ENCODE measurements at places on chromosomes 13 and 19. TPM values are rescaled to one million over a fixed set of nuclear protein-coding genes. Genes with fewer than 3 reads are reported as not detected.

- no peak for DNase-seq
These were observed 1261.0 kb upstream of the SLC10A2 start for GRCh38 chr13:104327211-104327610.

DNA sequence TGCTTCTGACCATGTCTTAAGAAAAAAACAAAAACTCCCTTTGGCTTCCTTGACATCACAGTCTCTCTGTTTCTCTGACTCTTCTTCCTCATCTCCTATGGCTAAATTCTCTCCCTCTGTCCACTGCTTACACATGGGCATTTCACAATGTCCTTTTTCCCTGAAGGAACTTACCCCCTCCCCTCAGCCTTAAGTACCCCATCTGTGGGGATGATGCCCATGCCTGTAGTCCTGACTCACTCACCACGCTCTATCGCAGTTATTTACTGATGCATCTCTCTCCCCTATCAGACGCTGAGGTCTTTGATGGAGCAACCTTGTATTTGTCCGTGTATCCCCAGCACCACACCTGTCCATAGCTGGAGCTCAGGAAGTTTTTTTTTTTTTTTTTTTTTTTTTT is 32.4 kb downstream of the ACTN4 start:
- no peak for DNase-seq

DNA sequence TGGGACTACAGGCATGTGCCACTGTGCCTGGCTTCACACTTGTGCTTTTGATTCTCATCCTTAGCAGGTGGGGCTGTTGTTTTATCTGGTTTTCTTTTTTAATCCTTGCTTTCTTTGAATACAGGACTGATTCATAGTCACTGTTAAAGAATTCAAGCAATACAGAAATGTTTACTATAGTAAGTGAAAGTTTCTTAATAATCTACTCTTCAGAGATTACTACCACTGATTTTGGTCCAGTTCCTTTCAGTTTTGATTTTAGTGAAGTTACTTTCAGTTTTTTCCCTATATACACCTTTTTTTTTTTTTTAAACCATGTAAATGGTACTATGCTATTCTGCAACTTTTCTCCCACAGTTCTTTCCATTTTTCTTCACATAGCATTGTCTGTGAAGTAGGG is 53.6 kb downstream of the GATAD2A start:
- DNase-seq, result no peak

- no peak for DNase-seq
These were observed at the start of gene ZNF723 for GRCh38 chr19:22832031-22832762. Gene ZNF723, plus strand, starts transcription at chr19:22832291. Its CDS starts 89 bp downstream, at chr19:22832380.

RASAL3 gene
- polyA plus RNA-seq, result 29.0 TPM

DNA sequence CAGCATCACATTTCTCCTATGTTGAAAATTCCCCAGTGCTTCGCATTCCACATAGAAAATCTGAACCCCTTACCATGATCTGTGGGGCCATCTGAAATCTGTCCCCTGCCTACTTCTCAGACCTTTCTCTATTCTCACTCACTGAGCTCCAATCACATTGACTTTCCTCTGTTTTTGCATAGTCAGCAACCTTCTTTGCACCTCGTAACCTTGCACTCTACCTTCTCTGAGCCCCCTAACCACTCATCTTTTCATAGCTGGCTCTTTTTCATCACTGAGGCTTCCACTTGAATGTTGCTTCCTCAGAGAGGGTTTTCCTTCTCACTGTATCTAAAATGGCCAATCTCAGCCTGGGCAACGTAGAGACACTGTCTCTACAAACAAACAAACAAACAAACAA is 286.3 kb downstream of the GPC5 start:
- no peak for DNase-seq

GRCh38 chr19:12825254-12826131 is 8.9 kb downstream of the RTBDN start:
- no peak for DNase-seq

DNA sequence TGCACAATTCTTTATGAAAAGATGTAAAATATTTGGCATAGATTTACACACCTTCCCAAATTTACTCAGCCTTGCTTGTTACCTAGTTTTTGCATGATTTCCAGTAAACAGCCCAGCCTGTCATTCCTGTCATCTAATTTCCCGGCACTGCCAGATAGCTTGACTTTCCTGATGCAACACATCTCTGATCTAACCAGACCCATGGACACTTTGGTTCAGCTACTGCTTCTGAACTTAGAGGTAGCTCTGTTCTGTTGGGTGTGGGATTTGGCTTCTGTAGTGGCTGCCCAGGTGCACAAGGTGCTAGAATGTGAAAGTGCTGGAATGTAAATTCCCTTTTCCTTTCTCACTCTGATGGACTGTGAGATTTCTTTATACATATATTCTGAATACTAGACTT is 1033.5 kb downstream of the SLITRK1 start:
- DNase-seq, result no peak

DNA sequence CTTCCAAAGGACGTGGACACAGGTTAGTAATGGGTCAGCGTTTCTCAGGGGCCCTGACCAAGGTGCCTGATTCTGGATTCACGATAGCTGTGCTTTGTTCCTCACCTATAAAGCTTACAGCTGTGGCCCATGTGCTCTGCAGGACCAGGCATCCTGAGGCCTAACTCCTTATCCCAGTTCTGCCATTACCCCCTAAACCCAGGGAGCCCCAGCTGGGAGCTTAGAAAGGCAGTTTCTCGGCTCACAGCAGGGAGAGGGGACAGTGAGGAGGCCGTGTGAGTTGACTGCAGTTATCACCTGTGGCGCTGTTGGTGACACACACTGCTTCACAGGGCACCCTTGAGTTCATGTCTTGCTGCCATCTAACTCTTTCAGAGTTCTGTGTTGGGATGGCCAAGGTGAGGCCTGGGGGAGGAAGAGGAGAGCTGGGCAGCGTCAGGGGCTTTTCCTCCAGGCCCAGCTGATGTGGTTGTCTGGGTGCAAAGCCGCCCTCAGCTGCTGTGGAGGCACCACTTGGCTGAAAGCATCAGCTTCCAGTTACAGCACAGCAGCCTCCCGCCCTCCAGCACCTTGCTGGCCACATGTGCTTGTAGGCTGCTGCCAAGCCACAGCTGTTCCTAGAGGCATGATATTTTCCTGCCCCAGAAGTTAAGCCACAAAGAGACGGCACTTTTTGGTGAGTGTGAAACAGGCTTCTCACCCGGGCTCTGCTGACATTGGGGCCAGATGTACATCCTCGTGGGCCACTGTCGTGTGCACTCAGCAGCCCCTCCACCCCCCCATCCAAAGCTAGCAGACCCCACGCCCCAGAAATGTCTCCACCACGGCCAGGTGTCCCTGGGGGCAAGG is 99.6 kb upstream of the MCF2L start:
- DNase-seq, result no peak

DNA sequence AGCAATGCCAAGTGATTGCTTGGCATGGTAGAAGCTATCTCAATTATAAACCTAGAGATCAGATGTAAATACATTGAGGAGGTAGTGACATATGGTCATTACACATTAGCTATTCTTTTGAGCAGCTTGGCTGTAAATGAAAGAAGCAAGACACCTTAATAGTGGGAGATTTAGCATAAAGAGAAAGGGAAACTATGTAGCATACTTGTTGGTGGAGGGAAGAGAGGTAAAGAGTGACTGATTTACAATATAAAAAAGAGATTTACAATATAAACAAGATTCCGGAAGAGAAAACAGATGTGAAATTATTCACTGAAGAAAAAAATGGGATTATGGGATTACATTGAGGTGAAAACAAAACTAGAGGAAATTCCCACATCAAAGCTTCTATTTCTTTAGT is 2009.6 kb downstream of the OLFM4 start:
- DNase-seq, result no peak

DNA sequence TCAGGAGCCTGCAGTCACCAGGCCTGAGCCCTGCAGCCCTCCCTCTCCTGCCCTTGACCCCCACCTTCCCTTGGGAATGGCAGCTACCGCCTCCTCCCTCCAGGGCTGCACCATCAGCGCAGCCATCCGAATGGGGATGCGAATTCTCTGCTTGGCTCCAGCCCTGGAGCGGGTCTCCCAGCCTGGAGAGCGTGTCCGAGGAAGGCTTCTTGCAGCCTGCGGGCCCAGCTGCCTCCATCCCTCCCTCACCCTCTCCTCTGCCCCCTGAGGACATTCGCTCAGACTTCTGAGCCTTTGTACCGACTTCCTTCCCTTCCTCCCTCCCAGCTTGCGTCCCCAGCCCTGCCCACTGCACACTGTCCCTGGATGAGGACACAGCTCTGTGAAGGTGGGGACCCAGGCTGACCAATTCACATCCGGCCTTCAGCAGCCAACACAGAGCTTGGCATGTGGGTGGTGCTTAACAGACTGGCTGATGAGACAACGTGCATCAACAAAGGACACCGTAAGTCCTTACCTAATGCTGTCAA is 6.0 kb upstream of the NKPD1 start:
- DNase-seq, result no peak

DNA sequence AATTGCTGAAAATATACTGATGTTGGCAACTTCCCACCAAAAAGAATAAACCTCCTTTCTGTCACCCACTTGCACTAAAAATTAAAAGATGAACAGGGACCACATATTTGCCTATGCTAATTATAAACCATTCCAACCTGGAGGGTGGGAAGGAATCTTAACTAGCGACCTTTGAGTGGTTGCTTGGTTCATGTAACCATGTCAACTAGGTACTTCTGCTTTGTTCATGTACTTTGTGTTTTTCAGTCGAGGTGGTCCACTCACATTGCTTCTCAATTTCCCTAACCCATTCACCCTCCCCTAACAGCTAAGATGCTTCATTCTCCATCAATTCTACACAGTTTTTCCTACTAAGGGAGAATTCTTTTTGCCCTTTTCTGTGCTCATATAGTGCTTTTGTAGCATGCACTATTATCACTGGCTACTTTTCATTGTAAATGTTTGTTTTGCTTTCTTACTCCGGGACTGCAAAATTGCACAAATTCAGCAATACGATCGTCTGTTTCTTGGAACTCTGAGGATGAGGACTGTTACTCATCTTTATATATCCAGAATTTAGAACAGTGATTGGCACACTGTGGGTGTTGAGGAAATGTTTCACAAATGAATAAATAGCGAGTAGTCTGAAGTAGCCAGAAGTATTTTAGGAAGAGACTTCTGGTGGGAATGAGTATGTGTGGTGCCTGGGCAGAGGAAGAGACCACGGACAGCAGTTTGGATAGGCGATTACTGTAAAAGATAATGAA is 187.5 kb downstream of the GPC6 start:
- DNase-seq, result no peak

DCT gene
- not detected for polyA plus RNA-seq

DNA sequence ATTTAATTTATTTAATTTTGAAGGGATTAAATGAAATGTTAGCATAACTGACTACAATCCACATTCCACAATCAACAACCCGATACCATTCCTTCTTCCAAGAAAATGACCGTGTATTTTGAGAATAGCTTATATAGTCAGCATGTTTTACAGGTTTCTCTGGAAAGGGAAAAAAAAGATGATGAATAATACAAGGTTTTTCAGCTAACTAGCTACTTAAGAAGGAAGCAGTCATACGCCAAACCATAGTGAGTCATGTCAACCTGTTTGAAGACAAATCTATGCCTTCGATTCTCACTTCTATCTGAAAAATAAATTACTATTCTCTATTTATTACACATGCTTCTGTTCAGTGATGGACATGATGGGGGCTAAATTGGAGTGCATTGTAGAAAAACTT is 258.6 kb downstream of the EFNB2 start:
- DNase-seq, result no peak

- no peak for DNase-seq
These were observed 327.5 kb upstream of the SPRY2 start for GRCh38 chr13:80668452-80668851.

DNA sequence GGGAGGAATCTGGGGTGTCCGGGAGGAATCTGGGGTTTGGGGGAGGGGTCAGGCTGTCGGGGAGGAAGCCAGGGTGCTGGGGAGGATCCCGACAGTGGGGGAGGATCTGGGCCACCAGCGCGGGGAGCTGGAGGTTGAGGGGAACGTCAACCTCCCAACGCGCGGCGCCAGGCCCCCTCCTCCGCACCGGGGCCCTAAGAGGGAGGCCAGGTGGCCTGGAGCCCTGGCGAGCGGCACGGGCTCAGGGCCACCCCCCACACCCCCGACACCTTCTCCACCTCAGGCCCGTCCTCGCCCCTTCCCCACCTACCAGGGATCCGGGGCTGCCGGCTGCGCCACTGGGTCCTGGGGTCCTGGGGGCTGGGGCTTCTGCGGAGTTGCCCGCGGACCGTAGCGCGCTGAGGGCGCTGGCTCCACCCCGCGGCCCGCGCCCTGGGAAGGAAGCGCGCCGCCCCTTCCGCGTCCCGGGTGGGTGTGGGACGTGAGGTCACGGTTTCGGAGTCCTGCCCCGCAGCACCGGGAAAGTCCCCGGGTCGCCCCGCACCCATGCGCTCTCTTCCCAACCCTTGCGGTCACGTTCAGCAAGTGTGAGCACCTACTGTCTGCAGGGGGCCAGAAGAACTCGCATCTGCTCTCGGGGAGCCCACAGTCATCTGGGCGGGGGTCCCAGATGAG is at the start of gene TICAM1:
TICAM1 (minus strand) TSS at position 409 of the 675 bp plus-strand sequence. CDS start 13,335 bp downstream, outside the sequence.
- DNase-seq, result peak; percentile 81

ZNF526 gene
- polyA plus RNA-seq, result 8.6 TPM

OLFM2 gene
- not detected for polyA plus RNA-seq

DNA sequence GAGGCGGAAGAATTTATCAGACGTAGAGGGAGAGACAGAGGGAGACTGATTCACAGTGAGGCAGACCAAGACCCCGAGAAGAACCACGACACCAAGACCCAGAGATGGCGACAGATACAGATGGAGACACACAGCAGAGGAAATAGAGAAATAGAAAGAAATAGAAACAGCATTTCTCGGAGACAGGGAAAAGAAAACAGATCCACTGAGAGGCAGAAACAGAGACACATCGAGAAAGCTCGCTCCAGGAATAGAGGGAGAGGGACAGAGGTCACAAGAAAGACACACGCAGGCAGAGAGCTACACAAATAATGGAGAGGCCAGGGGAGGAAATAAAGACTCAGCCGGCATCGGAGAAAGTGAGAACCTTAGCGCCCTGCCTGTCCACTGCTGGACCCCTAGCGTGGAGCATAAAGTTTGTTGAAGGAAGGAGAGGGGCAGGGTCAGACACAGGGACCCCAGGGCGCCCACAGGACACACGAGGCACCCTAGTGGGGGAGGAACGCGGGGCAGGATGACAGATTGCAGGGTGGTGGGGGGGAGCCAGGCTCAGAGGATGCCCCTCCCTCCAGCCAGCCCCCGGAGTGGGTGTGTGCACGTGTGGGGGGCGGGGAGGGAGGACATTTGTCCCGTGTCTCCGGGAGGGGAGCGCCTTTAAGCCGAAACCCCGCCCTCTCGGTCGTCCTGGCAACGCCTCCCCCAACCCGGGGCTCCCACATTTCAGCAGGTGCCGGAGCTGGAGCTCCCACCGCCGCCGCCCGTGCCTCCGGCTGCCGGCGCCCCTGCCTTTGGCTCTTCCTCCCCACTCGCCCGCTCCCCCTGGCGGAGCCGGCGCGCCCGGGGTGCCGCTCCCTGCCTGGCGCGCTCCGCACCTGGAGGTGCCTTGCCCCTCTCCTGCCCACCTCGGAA is at the start of gene PRKCG:
PRKCG (plus strand) TSS at position 716 of the 909 bp plus-strand sequence. CDS start 298 bp downstream, outside the sequence.
- DNase-seq, result peak; percentile 62

- no peak for DNase-seq
These were observed 21.9 kb downstream of the ANKRD27 start for GRCh38 chr19:32652894-32653598.

GRCh38 chr19:11191273-11191755 is 6.0 kb downstream of the KANK2 start:
- DNase-seq, result no peak

HAUS5 gene
- 6.7 TPM for polyA plus RNA-seq

All from naive B cell (primary cell).